DMS 273 treated with DMSO at 0.1 percent for 48 hours (cell line): ENCODE measurements at places on chromosomes 2 and 18.

GRCh38 chr2:120293096-120294007, 40.7 kb downstream of the RALB start:
- DNase-seq = no peak

DNA sequence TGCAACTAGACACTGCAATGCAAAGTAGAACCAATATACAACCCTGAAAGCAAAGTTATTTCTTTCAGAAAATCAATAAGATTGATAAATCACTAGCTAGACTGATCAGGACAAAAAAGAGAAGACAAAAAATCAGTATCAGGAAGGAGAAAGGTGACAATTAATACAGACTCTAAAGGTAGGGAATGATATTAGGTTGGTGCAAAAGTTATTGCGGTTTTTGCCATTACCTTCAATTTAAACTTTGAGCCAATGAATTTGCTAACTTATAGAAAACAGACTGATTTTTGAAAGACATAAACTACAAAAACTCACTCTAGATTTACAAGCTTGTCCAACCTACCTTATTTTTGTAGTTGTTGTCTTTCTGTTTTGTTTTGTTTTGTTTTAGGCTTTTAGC, 30.5 kb upstream of the MRPS9 start:
- DNase-seq = no peak

DNA sequence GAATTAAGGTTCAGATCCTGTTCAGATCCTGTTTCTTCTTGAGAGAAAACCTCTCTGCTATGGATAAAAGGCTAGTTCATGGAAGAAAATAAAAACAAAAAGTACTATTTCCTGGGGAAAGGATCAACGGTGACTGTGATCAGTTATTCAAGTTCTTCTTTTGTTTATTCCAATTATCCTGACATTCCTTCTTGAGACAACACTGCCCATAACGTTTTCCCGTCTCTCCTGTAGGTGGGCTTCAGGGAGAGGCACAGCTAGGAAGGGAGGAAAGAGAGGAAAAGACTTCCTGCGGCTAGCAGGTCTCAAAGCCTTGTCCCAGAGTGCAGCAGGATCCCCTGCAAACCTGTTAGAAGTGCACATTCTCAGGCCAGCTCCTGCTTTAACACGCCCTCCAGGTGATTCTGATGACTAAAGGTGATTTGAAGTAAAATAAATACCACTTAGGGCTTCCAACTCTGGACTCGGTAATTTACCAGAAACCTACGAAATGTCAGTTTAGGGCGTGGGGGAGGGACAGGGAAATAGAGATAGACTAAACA, 4.5 kb upstream of the FHL2 start:
- DNase-seq = no peak

- no peak for DNase-seq
Measured at GRCh38 chr2:25294573-25295462, 46.9 kb downstream of the DNMT3A start.

GRCh38 chr18:48919547-48919946, 31.2 kb downstream of the SMAD7 start:
- DNase-seq = no peak

DNA sequence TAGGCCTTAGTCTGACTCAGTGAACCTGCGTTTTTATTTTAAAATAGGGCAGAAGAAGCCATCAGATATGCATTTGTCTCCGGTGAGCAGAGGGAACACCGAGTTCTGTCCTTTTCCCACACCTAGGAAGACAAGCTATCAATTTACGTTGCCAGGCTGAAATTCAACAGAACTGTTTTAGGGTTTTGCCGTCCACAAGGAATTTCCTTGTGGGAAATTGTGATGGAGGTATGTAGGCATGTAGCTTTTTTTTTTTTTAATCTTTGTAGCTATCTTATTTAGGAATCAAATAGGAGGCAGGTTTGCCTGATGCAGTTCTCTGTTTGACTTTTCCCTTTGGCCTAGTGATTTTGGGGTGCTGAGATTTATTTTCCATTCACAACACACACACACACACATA, 62.0 kb upstream of the ASAP2 start:
- DNase-seq = no peak

- no peak for DNase-seq
Measured at GRCh38 chr2:172323861-172324597, 103.4 kb upstream of the ITGA6 start.

DNA sequence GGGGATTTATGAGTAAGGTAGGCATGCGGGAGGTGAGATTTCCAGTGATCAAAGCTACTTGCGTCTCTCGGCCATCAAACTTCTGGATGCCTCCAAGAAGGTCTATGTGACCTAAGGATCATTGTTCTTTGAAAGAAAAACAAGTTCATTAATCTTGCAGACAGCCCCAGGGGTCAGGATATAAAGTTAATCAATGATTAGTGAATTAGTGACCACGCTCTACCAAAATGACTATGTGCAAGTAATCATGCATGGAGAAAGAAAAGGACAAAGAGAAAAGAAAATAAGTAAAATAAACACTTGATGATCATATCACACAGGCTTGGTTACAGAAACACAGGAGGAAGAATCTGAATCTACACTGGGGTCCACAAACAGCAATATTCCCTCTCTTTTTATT, 42.5 kb upstream of the BCL11A start:
- no peak for DNase-seq

DNA sequence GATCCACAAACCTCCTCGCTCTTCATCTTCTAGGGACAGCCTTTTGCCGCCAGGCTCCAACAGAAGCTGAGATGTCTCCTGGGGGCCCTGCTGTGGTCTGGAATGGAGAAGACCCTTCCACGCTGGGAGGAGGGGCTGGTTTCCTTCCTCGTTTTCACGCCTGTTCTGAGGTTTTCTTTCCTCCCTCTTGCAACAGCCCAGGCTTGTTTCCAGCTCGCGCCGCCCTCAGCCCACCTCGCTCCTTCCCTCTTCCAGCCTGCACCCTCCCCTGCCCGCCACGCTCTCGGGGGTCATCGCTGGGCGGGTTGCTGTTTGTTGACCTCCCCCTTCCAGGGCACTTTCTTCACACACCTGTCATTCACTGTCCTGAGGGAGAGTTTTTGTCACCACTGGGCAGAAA, 55.4 kb downstream of the VAPA start:
- no peak for DNase-seq

DNA sequence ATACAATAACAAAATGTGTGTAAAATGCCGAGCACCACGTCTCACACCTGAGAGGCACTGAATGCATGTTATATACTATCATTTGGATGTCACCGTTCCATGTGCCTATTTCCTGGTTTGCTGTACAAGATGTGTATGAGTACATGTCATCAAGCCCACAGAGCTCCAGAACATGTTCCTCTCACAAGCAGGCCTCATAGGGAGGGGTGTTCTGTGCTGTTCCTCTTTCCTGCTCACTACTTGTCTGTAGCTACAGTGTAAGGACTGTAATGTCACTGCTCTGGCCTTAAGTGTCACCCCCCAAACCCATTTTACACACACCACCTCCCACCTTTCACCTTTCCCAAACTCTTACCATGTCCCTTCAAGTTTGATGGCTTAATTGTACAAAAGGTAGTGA, 1.8 kb downstream of the AFF3 start:
- no peak for DNase-seq

- no peak for DNase-seq
Measured at GRCh38 chr18:75173125-75173432, 35.9 kb downstream of the PTGR3 start.

DNA sequence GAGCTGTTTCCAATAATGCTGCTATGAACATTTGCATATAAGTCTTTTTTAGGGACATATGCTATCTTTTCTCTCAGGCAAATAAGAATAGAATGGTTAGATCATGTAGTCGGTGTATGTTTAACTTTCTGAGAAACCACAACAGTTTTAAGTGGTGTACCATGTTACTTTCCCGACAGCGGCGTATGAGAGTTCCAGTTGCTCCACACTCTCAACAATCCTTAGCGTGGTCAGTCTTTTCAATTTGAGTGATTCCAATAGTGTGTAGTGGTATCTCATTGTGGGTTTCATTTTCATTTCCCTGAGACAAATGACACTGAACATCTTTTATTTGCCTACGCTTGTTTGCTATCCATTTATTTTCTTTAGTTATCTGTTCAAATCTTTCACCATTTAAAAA, 149.5 kb downstream of the ACOXL start:
- no peak for DNase-seq

DNA sequence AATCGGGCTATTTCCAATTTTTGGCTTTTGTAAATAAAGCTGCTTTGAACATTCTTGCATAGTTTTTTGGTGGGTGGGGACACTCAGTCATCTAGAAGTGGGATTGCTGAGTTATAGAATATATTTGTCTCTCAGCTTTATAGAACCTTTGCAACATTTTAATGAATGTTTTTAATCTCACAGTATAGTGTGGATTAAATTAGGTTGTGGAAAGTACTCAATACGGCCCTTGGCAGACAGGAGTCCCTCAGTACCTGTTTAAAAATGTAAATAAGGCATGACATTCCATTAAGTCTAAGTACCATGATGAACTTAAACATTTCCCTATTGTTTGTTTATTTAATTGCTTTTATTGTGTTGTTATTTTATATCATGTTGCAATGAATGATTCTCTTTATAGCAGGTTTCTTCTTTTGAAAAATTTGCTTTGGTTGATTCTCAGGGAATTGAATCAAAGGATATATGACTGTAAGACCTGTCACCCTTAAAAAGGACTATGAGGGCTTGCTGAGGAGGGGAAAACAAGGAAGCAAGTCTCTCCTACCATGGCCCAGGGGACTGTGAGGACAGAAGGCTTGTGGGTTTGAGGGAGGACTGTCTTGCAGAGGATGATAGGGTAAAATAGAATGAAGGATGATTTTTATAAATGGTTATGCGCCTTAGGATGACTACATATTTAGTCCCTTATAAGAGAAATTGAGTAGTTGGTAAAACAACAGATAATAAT, 165.1 kb downstream of the RPIA start:
- DNase-seq = no peak

- no peak for DNase-seq
Measured at GRCh38 chr2:110874453-110875383, 142.3 kb downstream of the ACOXL start.

- DNase-seq = no peak
Measured at GRCh38 chr2:165544897-165545296, 75.4 kb downstream of the CSRNP3 start.

- no peak for DNase-seq
Measured at GRCh38 chr2:101942851-101943250, 48.9 kb upstream of the IL1R2 start.

DNA sequence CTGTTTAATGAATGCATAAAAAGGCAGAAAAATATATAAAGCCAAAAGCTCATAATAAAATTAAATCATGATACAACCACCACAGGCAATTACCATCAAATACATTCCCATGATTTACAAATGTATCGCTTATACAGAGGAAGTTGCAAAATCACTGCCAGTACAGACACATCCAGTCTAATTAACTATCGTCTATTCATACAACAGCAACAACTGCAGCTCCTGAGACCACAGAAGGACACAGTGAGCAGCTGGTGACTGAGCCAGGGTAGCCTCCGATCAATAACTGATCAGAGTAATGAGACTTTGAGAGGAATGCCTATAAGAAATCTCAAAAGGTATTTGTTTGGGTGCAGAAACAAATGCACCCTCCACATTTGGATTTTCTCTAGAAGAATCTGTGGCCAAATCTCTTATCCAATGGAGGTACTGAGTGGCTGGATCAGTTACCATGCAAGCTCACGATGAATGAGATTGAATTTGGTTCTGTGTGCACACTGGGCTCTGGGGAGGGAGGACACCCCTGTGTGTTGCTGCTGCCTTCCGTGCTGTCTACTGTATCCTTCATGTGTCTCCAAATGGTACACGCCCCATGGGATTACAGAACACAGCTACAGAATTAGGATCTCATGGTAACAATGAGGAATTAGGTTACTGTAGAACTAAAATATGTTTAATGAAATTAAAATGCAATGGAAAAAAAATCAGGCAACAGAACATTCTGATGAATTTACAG, 119.6 kb downstream of the MBP start:
- DNase-seq = no peak

GRCh38 chr2:80971-81736, 34.8 kb upstream of the FAM110C start:
- no peak for DNase-seq

- DNase-seq = no peak
Measured at GRCh38 chr2:23993736-23994269, 16.1 kb upstream of the MFSD2B start.

DNA sequence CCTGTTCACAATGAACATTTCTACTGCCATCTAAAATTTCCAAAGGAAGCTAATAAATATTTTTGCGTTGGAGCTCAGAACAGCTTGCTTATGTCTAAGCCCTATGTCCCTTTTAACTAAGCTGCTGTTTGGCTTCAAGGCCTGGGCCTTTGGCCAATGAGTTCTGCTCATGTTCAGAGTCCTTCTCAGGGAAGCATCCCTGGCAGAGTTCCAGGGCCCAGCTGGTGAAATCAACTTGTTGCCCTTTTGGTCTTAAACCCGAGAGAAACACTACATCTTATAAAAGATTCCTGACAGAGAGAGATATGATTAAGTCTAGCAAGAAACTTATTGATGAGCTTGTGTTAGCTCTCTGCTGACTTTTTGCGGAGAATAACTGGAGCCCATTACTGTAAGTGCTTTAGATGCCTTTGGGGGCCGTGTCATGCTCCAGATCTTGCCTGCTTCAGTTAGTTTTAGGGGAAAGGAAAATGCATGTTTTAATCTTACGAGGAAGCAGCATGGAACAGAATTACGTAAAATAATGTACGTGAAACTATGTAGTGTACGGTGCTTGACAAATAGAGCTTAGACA, 102.5 kb upstream of the NOSTRIN start:
- DNase-seq = peak; percentile 44

GRCh38 chr2:186308347-186308746, 177.7 kb upstream of the ZC3H15 start:
- no peak for DNase-seq

DNA sequence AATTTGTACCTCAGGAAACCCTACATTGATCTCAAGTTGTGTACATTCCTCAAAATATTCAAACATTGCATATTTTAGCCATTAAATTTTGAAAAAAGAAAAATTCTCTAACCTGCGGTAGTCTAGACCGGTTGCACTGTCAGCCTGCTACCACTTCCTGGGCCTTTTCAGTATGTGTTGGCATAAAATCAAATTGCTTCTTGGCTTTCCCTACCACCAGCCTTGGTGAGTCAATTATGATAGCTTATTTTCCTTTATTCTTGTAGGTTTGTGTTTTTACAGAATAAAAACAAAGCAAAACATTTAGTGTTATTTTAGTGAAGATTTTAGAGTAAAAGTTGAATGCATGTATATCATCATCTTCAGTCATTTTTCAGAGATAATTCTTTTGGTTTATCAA, 61.2 kb downstream of the FAM171B start:
- no peak for DNase-seq
